A172 (cell line): ENCODE measurements at places on chromosomes 4 and X. TPM values are rescaled to one million over a fixed set of nuclear protein-coding genes. Genes with fewer than 3 reads are reported as not detected.

DNA sequence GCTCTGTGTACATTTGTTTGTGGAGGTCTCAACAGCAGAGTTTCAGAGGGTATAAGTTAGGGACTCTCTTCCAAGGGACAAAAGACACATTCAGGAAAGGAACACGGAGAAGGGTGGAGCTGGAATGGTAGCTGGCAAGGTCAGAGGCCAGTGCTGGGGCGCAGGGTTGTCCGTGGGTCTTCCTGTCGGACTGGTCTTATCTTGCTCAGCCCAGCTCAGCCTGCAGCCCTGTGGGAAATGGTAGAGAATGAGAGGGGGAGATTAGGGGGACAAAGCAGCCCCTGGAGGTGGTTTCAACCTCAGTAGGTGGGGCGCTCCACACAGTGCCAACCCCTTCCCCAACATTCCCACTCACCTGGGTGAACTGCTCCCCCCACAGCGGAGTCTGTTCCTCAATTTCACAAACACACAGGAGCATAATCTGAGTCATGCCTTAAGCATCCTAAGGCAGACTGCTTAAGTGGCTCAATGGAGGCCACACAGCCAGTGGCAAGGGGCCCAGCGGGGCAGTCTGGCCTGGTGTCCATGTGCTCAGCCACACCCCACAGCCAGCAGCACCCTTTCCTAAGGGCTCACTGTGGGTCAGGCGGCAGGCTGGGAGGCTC is 6.9 kb upstream of the HDAC6 start:
- peak; percentile 67 for DNase-seq

DNA sequence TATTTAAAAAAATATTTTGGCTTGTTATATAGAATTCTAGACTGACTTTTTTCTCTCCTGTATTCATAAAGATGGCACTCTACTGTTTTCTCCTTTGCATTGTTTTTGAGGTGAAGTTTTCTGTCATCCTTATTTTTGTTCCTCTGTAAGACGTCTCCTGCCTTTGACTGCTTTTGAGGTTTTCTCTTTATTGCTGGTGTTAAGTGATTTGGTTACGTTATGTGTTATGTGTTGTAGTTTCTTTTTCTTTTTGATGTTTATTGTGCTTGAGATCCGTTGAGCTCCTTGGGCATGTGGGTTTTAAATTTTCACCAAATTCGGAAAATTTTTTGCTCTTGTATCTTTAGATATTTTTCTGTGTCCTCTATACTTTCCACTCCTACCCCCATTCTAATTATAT is 50.0 kb downstream of the KDM6A start:
- DNase-seq: no peak

- DNase-seq: peak; percentile 22
Observed at GRCh38 chr4:118076958-118077766, 42.9 kb downstream of the NDST3 start.

DNA sequence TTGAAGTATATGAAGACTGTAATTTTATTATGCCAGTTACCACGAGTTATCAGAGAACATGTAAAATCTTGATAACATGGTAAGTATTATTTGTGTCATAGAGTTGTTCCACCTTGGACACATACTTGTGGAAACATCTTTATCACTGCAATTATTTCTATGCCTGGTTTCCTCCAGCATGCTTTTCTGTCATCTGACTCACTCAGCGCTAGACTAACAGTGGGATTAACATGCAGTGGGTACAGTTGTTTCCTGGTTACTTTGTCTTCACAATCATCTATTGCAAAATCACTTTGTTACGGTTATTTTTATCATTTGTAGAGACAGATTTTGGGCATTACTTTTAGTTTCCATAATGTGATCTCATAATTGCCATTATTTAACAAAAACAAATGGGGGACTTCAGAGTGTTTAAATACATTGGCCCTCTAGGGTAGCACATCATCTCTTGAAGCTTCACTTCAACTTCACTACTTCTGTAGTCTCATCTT is at the start of gene STATH:
STATH (plus strand) TSS at position 441 of the 491 bp plus-strand sequence. CDS start 2,472 bp downstream, outside the sequence.
- peak; percentile 0 for DNase-seq

GRCh38 chr4:157220371-157220881 is at the start of gene GRIA2:
Gene GRIA2 (plus strand): TSS chr4:157220728. CDS start chr4:157221043, 315 bp downstream.
- peak; percentile 46 for DNase-seq

DNA sequence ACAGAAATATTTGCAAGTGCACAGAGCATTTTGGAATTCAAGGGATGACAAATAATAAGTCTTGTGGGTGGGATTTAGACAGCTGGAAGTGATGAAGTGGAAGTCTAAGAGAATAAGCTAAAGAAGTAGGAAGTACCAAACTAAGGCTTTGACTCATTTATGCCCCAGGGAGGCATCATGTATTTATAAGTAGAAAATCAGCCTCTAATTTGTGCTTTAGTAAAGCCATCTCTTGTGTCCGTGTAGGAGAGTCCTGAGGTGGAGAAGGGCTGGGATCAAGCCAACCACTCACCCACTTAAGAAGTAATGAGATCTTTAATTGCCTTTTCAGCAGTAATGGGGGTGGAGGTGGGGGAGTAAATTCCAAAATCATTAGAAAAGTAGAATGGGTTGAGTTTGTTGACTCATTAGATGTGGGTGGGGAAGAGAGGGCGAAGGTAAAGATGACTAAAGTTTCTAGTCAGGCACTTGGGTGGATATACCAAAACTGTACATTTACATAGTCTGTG is 356.7 kb downstream of the STIM2 start:
- DNase-seq: peak; percentile 1

ACE2 gene
- total RNA-seq: not detected in 2 replicates

DNA sequence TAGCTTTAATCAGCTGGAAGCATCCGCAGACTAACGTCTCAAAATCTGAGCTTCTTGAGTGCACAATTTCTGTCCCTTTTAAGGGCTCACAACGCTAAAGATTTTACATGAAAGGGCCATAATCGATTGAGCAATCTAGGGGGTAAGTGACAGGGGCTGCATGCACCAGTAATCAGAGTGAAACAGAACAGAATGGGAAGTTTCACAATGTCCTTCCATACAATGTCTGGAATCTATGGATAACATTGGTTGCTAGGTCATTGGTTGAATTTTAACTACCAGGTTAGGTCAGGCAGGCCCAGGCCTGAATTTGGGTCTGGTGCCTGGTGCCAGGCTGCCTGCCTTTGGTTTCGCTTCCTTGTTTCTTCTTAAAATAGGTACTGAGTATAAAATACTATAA is 42.0 kb upstream of the MTMR8 start:
- DNase-seq: no peak

GRCh38 chrX:72128881-72129280 is 2.8 kb downstream of the RTL5 start:
- DNase-seq: no peak

- no peak for DNase-seq
Observed at GRCh38 chrX:120001787-120002186, 58.2 kb upstream of the NKAP start.

- DNase-seq: no peak
Observed at GRCh38 chrX:68833855-68834331, 5.1 kb downstream of the EFNB1 start.

GRCh38 chr4:151599863-151600262 is 160.9 kb downstream of the GATB start:
- DNase-seq: no peak

TMPRSS11E gene
- total RNA-seq: not detected in 2 replicates

DNA sequence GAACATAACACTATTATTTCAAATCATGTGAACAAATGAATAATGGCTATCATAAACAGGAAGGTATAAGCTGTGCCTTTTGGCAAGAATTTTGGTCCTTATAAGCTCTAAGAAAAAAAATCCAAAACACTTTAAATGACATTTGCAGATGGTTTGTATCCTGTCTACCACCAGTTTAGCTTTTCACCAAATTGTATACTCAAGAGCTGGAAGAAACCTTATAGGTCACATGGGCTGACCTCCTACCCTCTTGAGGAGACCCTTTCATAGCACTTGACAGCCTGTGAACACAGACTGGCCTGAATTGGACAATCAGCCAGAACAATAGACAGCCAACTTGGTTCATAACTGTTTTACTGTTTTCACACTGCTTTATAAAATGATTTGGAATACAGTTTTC is 24.3 kb downstream of the USP26 start:
- no peak for DNase-seq

- DNase-seq: no peak
Observed at GRCh38 chr4:25095837-25096236, 64.4 kb downstream of the SEPSECS start.
